Caudate nucleus (tissue), 63 donors: ENCODE measurements at places on chromosomes 6 and 20.

DNA sequence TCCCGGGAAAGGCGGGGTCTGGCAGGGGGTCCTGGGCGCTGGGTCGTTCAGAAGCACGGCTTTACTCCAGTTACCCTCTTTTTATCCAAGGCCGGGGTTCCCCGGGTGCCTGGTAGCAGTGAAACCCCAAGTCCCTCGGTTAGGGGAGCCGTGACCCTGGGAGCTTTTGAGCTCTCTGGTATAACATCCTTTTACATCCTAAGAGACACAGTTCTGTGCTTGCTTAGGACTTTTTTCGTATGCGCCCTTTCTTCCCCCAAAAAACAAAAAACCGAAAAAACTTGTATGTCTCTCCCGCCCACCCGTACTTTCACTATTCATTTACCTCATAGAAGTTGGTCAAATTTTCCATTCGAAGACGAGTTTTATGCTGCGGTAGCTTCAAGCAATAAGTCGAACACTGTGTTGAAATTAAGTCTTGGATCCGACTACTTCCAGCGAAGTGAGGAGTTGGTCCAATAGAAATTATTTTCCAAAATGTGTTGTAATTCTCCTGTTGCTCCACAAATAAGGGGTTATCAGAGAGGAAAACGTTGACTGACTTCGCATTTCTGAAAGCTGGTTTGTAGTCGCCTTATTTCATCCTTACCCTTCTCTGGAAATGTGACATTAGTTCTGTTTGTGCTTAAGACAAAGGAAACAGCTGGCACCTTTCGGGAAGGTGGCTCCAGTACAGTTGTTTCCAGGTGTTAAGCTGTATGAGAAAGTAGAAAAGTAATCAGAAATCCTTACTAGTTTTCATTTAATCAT is 816 bp upstream of the MAN1A1 start:
- DNase-seq = no peak

DNA sequence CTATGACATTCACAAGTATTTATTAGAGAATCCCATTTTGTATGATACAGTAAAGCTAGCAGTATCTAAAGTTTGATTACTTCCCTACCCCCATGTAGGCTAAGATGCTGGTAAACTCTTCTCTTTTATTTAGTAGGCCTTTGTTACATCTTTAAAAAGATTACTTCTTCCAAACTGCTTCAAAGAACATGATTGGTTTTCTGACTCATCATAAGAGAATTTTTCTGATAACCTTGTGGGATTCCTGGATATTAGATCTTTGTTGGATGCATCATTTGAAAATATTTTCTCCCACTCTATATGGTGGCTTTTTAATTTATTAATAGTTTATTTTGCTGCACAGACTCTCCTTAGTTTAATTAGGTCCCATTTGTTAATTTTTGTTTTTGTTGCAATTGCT is 898.3 kb upstream of the ADGRB3 start:
- no peak for DNase-seq

- no peak for DNase-seq
These were observed 405.7 kb upstream of the CITED2 start for GRCh38 chr6:139779988-139780774.

GRCh38 chr6:17045581-17046322 is 56.1 kb upstream of the STMND1 start:
- no peak for DNase-seq

DNA sequence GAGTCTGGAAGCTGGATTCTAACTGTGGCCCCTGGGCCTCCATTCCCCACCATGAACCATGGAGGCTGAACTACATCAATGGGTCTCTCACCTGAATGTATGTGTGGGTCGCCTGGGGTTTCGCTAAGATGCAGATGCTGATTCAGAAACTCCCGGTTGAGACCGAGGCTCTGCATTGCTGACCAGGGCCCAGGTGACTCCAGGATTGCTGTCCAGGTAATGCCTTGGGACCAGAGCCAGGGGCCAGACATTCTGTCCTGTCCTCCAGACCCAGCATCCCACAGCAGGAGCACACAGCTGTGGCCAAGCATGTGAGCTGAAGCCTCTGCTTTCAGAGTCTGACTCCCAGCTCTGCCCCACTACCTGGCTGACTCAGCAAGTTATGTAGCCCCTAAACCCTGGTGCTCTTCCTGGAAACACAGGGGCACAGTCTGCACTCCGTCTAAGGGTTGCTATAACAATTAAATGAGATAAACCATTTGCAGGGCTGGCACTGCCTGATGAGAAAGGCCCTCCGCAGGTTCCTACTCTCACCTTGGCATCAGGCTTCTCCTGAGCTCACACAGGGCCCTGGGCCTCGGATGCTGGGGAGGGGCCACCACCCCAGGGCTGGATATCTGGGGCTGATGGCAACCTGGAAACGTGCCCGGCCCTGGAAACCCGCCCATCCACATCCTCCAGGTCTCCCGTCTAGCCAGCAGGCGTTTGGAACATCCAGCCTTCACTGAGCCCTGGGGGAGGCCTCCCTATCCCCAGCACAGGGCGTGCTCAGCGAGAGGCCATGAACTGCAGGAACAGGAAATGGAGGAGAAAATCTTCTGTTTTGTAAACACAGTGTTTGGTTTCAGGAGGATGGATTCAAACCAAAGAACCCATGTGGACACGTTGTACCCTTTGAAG is 175.7 kb downstream of the DLL1 start:
- no peak for DNase-seq

DNA sequence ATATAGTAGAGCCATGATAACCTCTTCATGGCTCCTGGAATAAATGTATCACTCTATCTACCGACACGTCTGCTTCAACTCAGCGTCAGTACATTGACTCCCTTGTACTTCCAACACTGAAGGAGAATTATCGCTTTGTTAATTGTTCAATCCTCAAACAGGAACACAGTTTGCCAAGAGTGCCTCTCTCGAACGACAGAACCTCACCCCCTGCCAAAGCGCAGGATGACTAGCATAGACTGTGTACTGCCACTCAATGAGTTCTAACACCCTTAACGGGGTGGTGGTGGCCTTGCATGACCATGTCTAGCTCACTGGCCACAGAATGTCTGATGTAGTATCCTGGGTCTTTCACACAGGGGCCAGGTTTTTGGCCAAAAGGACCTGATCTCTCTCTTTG is 81.4 kb upstream of the HEY2 start:
- DNase-seq = no peak

GRCh38 chr6:38279423-38279822 is 360.3 kb downstream of the BTBD9 start:
- DNase-seq = no peak

- DNase-seq = no peak
These were observed 121.6 kb downstream of the OGFRL1 start for GRCh38 chr6:71410164-71410566.

GRCh38 chr6:126696921-126697693 is 357.2 kb downstream of the CENPW start:
- no peak for DNase-seq

- DNase-seq = no peak
These were observed 121.2 kb upstream of the UST start for GRCh38 chr6:148625609-148626008.

DNA sequence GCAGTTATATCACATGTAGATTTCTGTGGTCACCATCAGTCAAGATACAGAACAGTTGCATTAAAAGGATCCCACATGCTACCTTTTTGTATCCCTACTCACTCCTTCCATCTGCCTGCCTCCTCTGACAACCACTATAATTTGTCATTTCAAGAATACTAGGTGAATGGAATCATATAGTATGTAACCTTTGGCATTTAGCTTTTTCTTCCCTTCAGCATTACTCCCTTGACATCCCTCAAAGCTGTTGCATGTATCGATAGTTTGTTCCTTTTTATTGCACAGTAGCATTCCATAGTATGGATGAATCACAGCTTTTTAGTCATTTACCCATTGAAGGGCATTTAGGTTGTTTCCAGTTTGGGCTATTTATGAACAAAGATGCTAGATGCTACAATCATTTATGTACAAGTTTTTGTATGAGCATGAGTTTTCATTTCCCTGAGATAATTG is 26.1 kb downstream of the NCOA7 start:
- no peak for DNase-seq

DNA sequence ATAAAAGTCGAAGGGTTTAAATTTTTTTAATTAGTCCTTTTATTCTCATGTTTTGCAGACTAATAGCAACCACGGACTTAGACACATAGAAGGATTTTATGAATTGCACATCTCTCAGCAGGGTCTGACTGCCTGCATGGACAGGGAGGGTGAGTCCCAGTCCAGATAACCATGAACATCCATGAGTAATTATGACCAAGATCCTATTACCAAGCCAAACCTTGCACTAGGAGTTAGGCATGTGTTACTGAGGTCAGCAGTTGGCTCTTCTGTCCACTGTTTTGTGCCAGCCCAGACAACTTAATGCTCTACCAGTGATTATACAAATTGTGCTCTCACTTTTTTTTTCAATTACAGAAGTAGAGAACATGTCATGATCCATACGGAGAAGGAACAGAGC is 211.2 kb downstream of the MAFB start:
- DNase-seq = no peak

DNA sequence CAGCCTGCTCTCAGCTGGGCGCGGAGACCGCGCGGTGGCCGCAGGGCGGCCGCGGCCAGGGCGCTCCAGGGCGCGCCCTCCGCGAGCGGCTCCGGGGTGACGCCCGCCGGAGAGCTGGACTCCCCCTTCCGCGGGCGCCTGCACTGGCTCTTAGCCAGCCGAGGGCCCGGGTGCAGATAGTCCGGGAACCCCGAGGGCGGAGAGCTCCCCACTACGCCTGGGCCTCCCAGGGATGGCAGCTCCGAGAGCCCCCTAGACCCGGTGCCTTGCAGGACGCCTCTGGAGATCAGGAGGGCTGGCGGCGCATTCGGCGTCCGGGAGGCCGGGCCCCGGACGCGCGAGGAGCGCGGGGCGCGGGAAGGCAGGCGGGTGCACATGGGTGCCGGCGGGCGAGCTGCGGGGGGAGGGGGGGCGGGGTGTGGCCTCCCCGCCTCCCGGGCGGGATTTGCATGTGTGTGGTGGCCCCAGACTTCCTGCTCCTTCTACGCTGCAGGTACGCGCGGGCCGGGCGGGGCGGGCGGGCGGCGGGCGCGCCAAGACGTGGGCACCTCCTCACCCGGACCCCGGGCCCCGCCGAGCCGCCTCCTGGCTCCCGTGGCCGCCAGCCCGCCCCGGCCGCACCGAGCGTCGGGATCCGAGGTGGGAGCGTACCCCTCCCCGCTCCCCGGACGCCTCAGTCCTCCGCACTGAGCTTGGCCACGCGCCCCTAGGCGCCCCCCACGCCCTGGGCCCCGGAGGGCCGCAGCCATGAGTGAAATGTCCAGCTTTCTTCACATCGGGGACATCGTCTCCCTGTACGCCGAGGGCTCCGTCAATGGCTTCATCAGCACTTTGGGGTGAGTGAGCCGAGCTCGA is at the start of gene ITPR3:
TSS of gene ITPR3 (plus strand) at position 467 of the 855 bp plus-strand sequence. CDS start at position 748, 281 bp downstream.
- DNase-seq = no peak

DNA sequence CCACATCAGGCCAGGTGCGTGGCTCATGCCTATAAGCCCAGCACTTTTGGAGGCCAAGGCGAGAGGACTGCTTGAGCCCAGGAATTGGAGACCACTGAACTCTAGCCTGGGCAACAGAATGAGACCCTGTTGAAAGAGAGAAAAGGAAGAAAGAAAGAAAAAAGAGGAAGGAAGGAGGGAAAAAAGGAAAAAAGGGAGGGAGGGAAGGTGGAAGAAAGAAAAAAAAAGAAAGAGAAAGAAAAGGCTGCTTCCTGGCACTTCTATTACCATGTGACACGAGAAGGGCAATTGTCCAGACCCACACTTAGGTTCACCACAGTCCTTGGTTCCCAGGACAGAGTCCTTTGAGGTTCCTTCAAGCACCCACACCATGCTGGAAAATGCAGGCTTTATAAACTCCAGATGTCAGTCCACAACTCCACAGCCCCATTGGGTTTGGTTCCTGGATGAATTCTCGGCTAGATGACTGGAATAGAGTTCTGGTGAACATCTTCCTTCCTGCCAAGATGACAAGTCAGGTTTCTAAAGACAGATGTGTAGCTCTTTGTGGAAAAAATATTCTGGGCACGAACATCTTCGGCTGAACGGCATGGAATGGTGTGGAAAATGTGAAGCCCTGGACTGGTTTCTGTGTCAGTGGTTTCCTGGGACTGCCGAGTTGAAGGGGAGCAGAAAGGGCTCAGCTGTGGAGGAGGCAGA is 32.5 kb downstream of the NT5E start:
- no peak for DNase-seq

GRCh38 chr6:7268816-7269555 is 44.0 kb downstream of the SSR1 start:
- DNase-seq = no peak

DNA sequence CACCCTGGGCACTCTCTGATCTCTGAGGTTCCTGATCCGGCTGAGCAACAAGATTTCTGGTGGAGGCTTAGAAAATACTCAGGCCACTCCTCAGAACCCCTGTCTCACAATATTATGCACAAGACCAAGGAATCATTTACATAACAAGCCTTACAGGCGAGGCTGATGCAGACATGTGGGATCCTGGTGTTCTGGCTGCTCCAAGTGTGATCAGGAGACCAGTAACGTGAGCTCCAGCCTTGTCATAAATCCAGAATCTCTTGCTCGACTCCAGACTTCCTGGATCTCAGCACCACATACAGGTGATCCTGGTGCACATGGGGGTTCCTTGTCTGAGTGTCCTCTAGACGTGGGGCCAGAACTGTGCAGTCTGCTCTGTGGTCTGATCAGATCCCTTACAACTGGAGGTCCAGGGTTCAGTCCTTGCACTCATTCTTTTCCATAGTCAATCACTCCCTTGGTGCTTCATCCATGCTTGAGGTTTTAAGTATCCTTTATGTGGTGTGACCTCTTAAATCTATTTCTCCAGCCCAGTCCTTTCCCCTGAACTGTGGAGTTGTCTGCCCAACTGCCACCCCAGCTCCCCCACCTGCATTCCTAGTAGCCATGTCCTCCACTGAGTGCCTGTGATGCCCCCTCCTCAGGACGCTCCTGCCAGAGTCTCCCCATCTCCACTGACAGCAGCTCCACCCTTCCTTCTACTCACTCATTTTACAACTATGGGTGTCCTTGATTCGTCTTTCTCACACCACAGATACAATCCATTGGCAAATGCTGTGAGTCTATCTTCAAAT is 5.1 kb downstream of the HLA-C start:
- DNase-seq = no peak

DNA sequence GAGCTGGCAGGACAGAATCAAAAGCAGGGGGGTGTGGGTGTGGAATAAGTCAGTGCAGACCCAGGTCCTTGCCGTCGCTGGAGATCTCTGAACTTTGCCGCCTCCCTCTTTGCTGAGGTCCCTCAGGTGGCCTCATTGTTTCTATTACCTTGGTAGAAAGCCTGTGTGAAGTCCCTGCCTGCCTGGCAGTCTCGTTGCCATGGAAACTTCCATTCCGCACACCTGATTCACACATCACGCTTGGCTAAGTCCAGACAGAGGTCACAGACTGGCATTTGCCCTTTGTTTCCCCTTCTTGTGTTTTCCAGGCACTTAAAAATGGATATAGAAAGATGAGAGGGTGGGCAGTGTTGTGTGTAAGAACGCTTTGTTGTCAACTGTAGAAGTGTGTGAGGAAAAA is 260.6 kb downstream of the PRL start:
- DNase-seq = no peak
